Activated naive CD4-positive, alpha-beta T cell treated with anti-CD3 and anti-CD28 coated beads, Interleukin-2, amount 50 U/mL, for 72 hours (primary cell): ENCODE measurements at places on chromosomes 6 and 20. TPM values are rescaled to one million over a fixed set of nuclear protein-coding genes. Genes with fewer than 3 reads are reported as not detected.

The ID1 gene
- total RNA-seq = 1.4 TPM

The EFCAB8 gene
- 0.70 TPM for total RNA-seq

The MCHR2 gene
- not detected for total RNA-seq

The MYLK4 gene
- total RNA-seq = not detected

The PXDC1 gene
- 0.36 TPM for total RNA-seq

The F13A1 gene
- total RNA-seq = not detected

The SLC17A3 gene
- 0.20 TPM for total RNA-seq
